ENCODE measurements at places on chromosomes 6 and 20.
A peak's percentile ranks its signal among the peaks of the same experiment; 100 is the strongest.

- no peak for DNase-seq
These were observed 8.9 kb upstream of the RAB44 start for GRCh38 chr6:36688739-36689075.

- DNase-seq: no peak
These were observed 9.5 kb downstream of the FOXC1 start for GRCh38 chr6:1619098-1619672.

- DNase-seq: no peak
These were observed 26.8 kb upstream of the RPN2 start for GRCh38 chr20:37152284-37152683.

GRCh38 chr20:18906046-18906445 is 92.5 kb downstream of the SCP2D1 start:
- DNase-seq: no peak

GRCh38 chr6:163092876-163093275 is 321.6 kb upstream of the QKI start:
- no peak for DNase-seq

GRCh38 chr6:15247500-15248450 is 1.9 kb downstream of the JARID2 start:
- no peak for DNase-seq

DNA sequence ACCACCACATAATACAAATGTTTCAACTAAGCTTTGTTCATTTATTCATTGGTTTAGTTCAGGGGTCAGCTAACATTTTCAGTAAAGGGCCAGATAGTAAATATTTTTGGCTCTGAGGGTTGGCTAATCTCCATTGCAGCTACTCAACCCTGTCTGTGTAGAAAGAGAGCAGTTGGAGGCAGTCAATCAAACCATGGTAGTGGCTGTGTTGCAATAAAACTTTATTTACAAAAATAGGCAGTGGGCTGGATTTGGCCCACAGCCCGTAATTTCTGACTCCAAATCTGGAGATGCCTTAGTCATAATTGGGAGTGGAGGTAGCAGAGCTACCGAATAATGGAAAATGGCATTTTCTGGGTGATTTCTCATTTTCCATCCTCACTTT is 242.5 kb upstream of the ZFP64 start:
- no peak for DNase-seq

DNA sequence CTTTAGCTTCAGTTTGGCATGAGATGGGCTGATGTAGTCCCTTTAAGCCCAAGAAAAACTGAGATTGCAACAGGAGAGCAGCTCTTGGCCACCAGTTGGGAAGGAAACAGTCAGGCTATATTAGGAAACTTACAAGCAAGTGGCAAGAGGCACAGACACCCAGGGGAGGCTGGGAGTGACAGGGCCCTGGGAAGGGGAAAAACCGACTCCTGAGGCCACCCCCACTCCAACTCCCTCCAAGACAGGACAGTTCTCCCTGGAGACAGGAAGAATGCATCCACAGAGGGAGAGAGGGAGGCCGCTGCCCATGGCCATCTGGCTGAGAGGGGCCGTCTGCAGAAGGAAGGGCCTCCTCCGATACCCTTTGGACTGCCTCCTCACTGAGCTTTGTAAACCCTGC is 20.5 kb downstream of the JPH2 start:
- DNase-seq: no peak

- no peak for DNase-seq
These were observed 205.0 kb upstream of the BTBD3 start for GRCh38 chr20:11712639-11713160.

DNA sequence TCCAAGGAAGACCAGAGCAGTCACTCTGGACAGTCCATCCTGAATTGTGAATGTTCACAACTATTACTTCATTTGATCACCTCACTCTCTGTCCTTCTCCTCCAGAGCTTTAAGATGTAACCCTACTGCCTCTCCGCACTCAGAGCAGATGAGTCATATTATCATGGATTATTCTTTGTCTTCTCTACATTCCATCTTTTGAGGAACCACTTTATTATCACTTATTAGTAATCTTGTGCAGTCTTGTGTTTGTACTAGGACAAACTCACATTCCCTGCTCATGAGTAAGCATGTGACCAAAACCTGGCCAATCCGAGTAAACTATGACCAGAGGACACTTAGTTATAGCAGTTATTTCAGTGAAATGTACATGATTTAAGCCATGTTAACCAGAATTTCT is 401.5 kb upstream of the ADGRB3 start:
- no peak for DNase-seq

DNA sequence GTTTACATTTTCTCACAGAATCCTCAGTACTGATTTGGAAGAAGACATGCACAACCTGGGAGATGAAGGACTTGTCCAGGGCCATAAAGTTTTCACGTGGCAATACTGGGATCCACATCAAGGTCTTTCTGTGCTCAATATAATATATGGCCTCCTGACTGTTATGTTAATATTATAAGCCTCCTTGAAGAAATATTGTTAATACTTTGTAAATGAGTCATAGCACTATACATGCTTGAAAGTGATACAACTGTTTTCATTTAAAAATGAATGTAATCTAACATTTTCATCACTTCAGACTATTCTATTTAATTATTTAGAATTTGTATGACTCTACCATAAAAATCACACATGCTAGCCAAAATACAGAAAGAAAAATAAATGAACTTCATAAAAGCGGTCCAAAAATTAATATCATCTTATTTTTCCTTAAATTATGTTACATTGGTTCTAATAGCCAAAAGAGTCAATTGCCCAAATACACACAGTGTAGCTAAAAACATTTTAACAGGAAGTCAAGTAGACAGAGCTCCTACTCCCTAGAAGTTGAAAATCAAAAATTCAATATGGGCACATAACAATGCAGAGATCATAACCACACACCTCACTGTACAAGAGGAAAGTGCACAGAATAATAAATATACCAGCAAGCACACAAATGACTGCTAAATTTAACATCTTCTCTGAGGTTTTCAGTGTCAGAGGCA is 188.0 kb upstream of the HDDC2 start:
- no peak for DNase-seq

GRCh38 chr6:128847431-128848210 is 35.3 kb upstream of the LAMA2 start:
- DNase-seq: no peak

GRCh38 chr20:38224531-38224930 is 36.0 kb downstream of the KIAA1755 start:
- DNase-seq: no peak

DNA sequence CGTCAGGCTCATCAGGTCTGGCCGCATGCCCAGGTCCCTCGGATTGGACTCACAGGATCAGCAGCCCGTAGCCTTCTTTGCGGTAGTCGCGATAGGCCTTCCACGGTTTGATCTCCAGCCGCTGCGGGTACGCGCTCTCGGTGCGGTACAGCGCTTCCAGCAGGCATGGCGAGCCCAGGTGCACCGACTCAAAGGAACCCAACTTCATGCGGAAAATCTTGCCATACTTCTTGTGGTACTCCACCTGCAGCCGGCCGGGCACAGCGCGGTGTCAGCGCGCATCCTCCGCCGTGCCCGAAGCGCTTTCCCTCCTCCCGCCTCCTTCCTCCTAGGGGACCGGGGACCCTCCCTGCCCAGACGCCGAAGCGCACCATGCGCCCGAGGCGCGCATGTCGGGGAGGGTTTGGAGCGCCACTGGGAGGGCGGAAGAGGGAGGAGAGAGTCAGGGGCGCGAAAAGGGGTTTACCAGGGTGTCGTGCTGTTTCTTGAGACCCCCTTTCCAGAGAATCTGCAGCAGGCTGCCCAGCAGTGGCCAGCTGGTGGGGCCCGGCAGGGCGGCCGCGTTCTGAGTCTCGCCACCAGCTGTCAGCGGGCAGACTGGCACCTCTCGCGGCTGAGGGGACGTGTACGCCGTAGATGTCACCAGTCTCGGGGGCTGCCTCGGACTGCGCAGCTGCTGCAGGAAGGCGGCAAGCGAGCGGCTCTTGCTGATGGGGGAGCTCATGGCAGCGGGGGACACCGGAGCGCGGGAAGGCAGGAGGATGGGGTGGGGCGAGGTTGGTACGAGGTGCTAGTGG is 732 bp downstream of the CYP24A1 start:
- peak; percentile 54 for DNase-seq

- DNase-seq: no peak
These were observed 73.0 kb downstream of the RNGTT start for GRCh38 chr6:88890394-88890793.

DNA sequence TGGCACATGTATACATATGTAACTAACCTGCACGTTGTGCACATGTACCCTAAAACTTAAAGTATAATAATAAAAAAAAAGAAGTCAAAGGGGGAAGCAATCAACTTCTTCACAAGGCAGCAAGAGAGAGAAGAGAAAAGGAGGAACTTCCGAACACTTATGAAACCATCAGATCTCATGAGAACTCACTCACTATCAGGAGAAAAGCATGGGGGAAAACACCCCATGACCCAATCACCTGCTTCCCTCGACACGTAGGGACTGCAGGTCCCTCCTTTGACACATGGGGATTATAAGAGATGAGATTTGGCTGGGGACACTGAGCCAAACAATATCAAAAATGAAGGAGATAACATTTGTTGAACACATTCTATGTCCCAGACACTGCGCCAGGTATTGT is 94.8 kb upstream of the PHACTR1 start:
- DNase-seq: no peak

GRCh38 chr20:15710636-15711035 is 862.6 kb downstream of the KIF16B start:
- DNase-seq: no peak

GRCh38 chr6:103925317-103925716 is 934.4 kb downstream of the HACE1 start:
- DNase-seq: peak; percentile 36

DNA sequence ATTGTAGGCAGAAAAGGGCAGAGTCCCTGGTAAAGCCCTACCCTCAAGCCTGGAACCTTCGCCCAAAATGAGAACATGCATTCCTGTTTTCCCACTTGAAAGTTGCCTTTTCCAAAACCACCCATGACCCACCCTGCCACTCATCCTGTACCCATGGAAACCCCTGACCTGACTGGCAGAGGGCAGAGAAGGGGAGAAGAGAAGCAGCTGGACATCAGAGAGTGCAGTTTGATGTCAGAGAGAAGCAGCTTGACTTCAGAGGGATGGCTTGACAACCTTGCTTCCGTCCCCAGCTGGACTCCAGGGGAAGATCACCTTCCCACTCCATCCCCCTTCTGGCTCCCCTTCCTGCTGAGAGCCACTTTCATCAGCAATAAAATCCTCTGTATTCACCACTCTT is 123.6 kb upstream of the SHLD1 start:
- DNase-seq: no peak

DNA sequence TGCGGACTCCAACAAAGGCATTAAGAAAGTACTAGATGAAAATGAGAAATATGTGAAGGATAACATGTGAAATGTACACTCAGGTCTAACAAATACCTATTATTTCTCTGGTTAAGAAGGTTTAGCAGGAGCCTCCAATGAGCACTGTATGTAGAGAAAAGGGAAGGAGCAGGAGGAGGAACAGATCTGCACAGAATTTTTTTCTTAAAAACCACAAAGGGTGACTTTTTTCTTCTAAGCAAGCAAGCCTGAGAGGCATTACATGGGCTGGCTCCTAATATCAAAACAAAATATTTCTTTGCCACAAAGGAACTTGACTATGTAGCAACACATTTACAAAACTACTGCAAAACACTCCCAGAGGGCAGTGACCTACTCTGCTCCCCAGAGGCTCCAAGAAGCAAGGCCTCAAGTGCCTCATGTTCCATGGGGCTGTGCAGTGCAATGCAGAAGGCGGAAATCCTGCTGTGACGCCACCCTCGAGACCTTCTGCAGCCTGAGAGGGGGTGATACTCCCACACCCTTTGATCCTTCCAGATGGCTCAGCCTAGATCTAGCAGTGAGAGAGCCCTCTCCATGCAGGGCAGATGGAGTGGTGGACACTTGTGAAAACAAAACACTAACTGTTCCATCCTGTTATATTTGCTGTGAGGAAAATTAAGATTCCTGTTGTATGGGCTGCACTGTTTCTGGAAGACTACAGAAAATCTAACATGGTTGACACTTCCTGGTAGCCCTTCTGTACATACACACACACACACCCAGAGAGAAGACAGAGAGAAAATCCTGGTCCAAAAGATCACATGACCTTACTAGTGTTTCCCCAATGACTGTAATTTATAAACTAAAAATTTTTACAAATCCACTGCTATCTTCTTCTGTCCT is 36.0 kb upstream of the SMIM29 start:
- DNase-seq: no peak

- no peak for DNase-seq
These were observed 16.0 kb downstream of the HECA start for GRCh38 chr6:139150920-139151319.

GRCh38 chr6:124964764-124965105 is 2.5 kb downstream of the RNF217 start:
- no peak for DNase-seq

- DNase-seq: no peak
These were observed 39.3 kb downstream of the BEND3 start for GRCh38 chr6:107075951-107076381.

DNA sequence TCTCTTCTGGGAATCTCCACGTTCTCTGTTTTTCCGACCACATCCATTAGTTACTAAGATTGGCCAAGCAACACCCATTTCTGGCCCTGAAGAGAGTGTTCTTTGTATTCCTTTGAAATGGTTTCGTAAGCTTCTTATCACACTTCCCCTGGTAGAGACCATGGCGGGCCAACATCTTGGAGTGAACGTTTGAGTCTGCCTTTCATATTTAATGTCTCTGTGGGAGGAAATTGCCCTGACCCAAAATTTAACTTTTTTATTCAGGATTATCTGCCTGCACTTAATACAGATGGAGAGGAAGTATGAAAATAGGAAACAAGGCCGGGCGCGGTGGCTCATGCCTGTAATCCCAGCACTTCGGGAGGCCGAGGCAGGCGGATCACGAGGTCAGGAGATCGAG is 177.0 kb upstream of the SNX9 start:
- DNase-seq: no peak

- no peak for DNase-seq
These were observed 20.6 kb downstream of the XKR7 start for GRCh38 chr20:31988430-31989015.

- no peak for DNase-seq
These were observed 208.0 kb upstream of the TAB2 start for GRCh38 chr6:149109397-149110070.

DNA sequence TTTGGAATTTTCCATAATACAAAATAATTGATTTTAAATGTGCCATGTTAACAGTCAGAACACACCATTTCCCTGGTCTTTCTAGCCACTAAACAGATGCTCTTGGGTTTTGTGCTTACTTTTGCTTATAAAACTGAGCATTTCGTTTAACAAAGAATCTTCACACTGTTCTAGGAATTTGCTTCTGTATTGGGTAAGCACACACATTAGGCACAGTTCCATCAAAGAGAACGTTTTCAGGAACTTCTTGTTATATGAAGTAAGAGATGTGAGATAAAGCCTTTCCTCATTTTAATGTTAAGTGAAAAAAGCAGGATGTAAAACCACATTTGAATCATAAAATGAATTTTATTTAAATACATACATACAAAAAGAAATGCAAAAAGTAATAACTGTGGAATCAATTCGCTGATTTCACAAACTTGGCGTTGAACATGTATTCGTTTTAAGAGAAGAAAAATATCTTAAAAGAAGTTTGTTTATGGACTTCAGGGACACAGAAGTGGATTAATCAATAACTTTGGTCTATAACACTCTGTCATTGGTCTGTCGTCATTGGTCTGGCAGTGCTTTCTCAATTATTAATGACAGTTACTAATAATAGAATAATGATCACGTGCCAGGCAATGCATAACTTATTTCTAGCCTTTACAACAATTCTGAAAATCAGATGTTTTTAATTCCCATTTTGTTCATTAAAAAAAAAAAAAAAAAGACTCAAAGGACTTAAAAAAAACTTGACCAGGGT is 199.9 kb upstream of the PRDM1 start:
- no peak for DNase-seq

- DNase-seq: no peak
These were observed 31.9 kb upstream of the ZNF217 start for GRCh38 chr20:53625311-53626129.

GRCh38 chr6:161220346-161220745 is 53.5 kb downstream of the AGPAT4 start:
- DNase-seq: no peak
